ENCODE measurements at places on chromosomes 7 and 10.

- DNase-seq = no peak
Measured at GRCh38 chr7:132685277-132685676, 109.0 kb upstream of the PLXNA4 start.

DNA sequence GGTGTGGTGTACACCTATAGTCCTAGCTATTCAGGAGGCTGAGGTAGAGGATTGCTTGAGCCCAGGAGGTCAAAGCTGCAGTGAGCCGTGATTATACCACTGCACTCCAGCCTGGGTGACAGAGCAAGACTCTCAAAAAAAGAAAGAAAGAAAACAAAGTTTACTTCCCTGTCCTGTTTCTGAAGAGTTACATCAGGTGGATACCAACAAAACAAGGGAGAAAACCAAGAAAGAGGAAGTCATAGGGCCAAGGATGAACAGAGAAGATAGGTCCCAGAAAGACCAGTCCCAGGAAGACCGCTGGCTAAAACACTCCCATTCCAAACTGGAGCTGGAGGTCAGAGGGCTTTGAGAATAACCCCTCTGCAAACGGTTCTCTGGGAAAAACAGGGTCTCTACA, 13.5 kb downstream of the MACROH2A2 start:
- no peak for DNase-seq

- no peak for DNase-seq
Measured at GRCh38 chr10:46557319-46558121, 1.1 kb upstream of the GPRIN2 start.

DNA sequence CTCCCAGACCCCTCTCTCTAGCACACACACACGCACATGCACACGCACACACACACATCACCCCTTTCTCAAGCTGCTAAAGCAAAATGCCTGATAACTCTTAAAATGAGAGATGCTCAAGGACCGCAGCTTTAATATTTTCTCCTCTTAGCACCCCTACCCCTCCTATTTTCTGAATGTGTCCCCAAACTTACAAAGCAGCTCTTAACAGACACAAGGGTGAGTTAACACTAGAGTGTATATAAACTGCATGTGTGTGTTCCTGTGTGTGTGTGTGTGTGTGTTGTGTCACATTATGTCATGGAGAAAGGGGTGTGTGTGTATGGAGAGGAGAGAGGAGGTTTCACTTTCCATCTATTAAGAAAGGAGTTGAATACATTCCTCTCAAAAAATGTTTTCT, 1.3 kb downstream of the PTN start:
- no peak for DNase-seq

GRCh38 chr7:73308074-73308664, 457 bp downstream of the NSUN5 start:
- DNase-seq = no peak

GRCh38 chr10:101724446-101724845, 29.5 kb upstream of the FBXW4 start:
- DNase-seq = no peak

Data from hypothalamus (tissue), 51 donors.